Mammary epithelial cell (primary cell): ENCODE measurements at places on chromosomes 11 and 22. TPM values are rescaled to one million over a fixed set of nuclear protein-coding genes. Genes with fewer than 3 reads are reported as not detected.

The NRIP3 gene
- 1.4 TPM for polyA plus RNA-seq

The NCAPH2 gene
- polyA plus RNA-seq = 33.3 TPM

The TRIM48 gene
- not detected for polyA plus RNA-seq

The MYH9 gene
- polyA plus RNA-seq = 295 TPM

The MS4A14 gene
- not detected for polyA plus RNA-seq

The PVALB gene
- not detected for polyA plus RNA-seq

The OR8D4 gene
- not detected for polyA plus RNA-seq

The APOL4 gene
- polyA plus RNA-seq = not detected

The OR51B5 gene
- not detected for polyA plus RNA-seq

The CARNS1 gene
- polyA plus RNA-seq = 0.03 TPM

The MS4A6E gene
- not detected for polyA plus RNA-seq
